ENCODE measurements at places on chromosomes 5 and 9.

GRCh38 chr9:29945012-29945411 is 2371.7 kb upstream of the C9orf72 start:
- DNase-seq, result no peak

GRCh38 chr5:33309068-33309467 is 131.7 kb upstream of the TARS1 start:
- no peak for DNase-seq

DNA sequence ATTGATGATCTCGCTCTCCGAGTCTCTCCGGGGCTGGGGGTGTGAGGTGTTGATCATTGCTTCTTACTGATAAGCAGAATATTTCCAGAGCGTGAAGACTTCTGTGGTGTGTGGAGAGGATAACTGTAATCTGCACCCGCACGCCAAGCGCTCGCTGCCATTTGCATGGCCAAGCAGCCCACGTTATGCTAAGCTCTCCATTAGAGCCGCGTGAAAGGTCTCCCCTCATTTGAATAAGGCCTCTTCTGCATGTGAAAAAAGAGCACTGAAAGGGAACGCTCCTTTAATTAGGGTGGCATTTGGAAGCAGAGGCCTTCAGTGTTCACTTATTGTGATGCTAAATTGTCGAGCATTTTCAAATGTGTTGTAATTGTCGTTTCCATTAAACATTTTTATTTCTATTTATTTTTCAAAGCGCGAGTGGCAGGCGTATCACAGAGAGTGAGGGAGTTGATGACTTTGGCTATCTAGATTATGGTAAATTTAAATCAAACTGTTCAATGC is 163.6 kb upstream of the IRX2 start:
- no peak for DNase-seq

GRCh38 chr5:175133185-175133584 is 310.8 kb downstream of the DRD1 start:
- no peak for DNase-seq

DNA sequence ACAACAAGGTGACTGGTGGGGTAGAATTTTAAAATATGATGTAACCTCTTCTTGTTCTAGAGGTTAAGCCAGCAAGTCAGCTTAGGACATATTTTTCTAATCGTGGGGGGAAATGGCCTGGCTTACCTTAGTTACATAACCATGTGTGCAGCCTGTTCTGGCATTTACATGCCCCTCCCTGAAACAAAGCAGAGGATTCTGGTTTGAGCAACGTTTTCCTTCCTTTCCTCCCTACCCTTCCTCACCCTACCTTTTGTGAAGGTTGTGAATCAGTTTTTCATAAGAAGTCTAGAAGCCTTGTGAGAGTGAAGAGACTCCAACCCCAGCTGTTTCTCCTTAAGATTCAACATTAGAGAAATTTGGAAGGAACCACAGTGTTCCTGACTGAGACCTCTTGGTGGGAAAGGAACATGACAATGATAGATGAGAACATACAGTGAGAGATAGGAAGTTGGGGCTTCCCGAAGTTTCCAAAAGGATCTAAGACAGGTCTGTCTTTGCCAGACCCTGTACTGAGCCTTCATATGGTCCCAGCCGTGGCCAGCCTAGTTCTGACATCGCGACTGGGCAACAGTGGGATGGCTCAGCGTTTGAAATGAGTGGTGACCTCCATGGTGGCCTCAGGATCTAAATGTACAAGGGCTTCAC is 365.2 kb downstream of the SPATA31D1 start:
- DNase-seq, result no peak

- no peak for DNase-seq
Measured at GRCh38 chr5:15704397-15704947, 204.5 kb downstream of the FBXL7 start.

- no peak for DNase-seq
Measured at GRCh38 chr5:136620621-136621020, 255.3 kb upstream of the TRPC7 start.

- DNase-seq, result no peak
Measured at GRCh38 chr5:79990205-79990597, 861 bp downstream of the MTX3 start.

- DNase-seq, result no peak
Measured at GRCh38 chr9:2984491-2984890, 140.6 kb upstream of the PUM3 start.

DNA sequence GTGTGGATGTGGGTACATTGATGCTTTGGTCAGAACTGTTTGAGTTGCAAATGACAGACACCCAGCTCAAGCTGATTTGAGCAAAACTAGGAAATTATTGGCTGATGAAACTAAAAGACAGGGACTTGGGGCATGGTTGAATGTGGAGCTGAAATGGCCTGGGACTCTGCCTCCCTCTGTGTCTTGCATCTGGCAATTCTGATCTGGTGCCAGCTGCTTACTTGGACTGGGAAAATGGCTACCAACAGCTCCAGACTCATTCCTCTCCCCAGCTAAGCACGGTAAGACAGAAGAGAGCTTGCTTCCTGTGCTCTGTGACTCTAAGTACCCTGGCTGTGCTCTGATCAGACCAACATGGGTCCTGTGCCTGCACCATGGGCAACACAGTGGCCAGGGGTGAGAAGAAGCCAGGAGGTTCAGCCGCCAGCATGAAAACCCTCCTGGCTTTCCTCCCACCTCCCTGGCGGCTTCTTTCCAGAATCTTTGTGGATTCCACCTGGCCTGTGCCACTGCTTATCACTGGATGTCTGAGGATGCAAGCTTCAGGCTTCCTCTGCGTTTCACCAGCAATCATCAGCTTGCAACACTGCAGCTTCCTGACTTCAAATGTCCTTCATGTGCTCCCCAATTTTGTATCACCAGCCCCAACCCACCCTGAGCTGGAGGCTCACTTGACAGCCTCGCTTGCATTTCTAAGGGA is 44.1 kb downstream of the C5orf15 start:
- DNase-seq, result no peak

DNA sequence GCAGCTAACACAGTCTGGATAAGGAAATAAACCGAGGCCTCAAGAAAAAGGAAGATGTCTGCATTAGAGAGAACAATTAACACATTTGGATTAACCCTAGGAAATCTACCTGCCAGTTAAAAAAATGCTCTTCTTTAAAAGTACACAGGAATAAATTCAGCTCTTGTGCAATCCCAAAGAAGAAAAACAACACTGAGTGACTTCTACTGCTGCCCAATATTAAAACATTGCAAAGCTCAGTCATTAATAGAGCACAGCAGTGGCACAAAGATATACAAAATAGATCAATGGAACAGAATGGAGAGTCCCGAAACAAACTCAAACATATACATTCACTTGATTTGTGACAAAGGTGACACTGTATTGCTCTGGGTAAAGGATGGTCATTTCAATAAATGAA is 119.7 kb downstream of the GNAQ start:
- no peak for DNase-seq

GRCh38 chr9:123073441-123073840 is 40.0 kb downstream of the GPR21 start:
- DNase-seq, result no peak

- DNase-seq, result no peak
Measured at GRCh38 chr5:55387865-55388264, 80.1 kb downstream of the MTREX start.

- peak; percentile 93 for DNase-seq
Measured at GRCh38 chr5:14664270-14665100, at the start of gene OTULIN. Gene OTULIN (plus strand): TSS chr5:14664718. CDS start chr5:14664826, 108 bp downstream.

DNA sequence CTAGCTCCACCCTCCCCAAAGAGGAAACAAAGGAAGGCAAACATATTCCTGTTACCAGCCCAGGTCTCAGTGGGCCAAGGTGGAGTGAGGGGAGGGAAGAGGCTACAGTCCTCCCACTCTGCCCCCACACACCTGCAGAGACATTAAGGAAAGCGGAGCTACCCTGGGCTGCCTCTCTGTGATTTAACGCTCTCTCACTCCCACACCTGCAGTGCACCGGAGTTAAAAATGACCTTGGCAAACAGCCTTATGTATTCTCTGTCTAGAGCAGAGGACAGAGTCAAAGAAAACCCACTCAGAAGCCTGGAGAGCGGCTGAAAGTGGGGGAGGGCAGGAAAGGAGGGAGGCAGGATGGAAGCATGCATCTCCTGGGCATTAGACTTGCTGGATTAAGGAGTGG is 32.7 kb downstream of the KCNIP1 start:
- DNase-seq, result no peak

DNA sequence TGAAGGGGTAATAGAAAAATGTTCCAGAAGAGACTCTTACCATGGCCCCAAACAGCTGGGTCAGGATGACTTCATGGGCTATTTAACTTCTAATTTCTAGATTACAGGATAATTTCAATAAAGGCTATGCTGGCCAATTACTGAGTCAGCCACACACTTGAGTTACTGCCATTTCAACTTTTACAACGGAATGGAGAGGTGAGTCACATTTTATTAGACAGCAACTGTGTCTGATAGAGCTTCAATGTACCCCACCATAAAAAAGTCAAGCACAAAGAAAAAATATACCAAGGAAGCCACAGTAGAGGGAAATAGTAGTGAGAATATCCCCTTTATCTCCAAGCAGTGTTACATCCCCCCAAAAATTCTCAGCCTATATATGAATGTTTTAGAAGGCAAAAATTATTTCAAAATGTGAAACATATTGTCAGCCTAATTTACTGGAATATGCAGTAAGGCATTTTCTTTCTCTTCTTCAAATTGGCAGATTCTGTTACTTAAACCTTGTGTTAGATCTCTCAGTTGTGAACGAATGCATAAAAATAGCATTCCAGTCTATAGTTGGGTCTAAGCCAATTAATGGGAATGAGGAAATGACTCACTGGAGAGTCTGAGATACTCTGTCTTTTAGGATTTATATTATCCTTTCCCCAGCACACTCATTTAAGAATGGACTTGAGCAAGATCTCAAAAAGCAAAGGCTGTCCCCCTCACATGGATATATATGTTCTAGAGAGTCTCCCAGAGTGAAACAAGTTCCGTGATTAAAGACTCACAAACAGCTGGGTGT is 47.1 kb upstream of the RAI14 start:
- DNase-seq, result no peak

GRCh38 chr5:172031894-172032461 is 25.5 kb upstream of the FBXW11 start:
- no peak for DNase-seq

DNA sequence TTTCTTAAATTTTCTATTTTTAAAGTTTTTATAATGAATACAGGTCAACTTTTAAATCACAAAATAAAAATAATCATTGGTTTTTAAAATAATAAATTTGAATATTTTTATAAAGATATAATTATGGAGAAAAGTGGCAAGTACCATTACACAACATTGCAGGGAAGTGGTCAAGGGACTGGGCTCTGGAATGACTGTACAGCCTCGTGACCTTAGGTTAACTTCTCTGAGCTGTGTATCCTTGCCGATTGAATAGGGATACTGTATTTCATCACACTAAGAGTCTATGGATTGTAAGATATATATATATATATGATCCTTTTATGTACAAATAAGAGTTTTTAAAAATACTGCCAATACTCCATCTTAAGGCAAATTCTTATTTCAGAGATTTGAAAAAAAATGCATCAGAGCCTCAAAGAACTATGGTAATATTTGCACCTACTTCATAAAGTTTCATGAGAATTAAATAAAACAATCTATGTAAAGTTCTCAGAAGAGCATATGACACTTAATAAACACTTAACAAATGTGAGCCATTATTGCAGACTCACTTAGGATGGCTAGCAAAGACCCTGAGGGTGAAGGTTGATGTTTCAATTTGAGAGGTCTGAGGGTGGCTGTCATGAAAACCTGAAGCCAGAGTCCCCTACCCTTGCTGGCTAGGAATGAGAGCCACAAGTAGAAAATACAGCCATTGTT is 136.5 kb downstream of the CCDC192 start:
- DNase-seq, result no peak

DNA sequence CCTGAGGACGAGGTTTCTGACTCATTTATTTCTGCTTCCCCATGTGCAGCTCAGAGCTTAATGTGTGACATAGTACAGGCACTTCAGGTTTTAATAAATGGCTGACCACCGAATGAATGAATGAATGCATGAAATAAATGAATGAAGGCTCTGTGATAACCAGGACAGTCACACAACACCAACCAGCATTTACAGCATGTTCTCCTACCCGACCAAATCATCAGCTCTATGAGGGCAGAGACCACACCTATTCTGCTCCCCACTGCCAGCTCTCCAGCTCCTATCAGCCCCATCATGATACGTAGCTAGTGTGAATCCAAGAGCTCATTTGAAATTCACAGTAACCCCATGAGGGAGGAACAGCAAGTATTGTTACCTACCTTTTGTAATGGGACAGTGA is 4.8 kb downstream of the TMOD1 start:
- DNase-seq, result no peak
